ENCODE measurements at places on chromosomes 2 and 18.

DNA sequence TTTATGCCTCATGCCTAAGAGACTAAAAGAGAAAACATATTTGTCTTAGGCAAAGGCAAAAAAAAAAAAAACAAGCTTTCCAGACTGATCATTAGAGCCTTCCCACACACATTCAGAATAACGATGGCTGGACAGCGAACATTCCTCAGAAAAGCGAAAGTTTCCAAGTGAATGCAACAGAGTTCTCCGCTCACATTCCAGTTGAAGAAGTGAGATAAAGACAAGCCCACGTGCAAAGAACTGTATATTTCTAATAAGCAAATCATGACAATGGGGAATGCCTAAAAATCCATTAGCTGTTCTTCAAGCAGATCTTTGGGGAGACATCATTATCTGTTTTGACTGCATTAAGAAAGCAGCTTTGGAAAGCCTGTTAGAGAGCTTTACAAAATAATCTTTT, 347.9 kb downstream of the METTL4 start:
- no peak for DNase-seq

DNA sequence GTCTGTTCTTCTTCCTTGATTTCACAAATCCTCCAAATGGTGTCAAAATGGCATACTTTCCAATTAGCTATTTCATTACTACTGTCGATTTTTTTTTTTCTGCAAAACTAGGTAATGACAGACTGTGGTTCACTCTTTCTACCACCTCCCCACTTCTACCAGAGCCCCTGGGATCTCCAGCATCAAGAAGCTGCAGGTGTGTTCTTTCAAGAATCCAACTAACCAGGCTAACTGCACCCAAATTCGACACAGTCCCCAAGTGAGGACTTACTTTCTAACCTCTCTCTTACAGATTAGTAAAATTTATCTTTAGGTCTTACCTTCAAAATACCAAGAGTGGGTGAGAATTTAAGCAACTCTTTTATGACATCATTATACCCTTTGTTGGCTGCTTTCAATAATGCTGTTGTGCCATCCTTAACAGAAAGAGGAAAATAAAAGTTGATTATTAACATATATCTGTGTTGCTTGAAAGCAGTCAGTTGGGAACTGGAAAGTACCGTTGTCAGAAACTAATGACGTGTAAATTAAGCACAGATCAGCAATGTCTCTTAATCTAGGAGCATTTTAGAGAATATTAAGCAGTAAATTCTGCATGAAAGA, 31.2 kb upstream of the NPC1 start:
- no peak for DNase-seq

- DNase-seq: no peak
Observed at GRCh38 chr18:76894566-76895346, 72.4 kb downstream of the ZNF236 start.

DNA sequence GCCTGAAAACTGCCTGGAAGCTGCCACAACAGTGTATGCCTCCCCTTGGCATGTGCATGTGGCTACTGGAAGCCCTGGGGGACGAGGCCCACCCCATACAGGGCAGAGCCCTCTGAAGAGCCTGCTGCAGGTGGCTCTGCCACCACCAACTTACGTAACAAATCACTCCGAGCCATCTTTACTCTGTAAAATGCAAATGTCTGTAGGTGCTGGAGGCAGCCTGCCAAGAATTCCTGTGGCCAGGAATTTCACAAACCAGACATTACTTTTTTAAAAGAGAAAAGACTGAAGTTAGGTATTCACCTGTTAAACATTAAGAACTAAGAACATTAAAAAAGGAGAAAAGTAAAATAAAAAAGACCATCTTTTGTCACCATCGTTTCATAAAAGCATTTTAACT, 106.3 kb downstream of the GPR39 start:
- no peak for DNase-seq

GRCh38 chr2:205868053-205868452, 185.8 kb downstream of the NRP2 start:
- DNase-seq: no peak

- no peak for DNase-seq
Observed at GRCh38 chr2:203338322-203338721, 10.1 kb downstream of the ABI2 start.

GRCh38 chr2:176508984-176509740, 239.9 kb downstream of the MTX2 start:
- no peak for DNase-seq

DNA sequence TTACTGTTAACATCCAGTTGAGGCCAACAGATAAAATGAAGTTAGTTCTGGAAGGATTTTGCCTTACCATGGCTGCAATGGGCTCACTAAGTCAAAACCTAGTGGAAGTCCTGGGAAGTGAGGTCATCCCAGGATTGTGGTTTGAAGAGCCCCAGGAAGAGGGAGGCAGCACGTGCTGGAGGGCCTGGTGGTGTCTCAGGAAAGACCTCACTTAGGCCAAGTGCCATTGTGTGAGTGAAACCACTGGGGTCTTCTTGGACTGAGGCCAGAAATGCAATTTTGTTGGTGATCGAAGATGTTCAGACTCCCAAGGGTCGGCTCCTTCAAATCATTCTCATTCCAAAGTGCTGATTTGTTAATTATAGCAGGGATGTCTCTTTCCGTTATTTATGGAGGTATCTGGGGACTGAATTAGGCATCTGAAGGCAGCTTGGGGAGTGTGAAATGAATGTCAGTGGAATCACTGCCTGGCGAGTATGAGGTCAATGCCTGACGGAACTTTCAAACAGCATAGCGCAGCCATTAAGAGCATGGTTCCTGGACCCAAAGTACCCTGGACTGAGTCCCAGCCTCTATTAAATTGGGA, 60.0 kb downstream of the IL1R2 start:
- no peak for DNase-seq

GRCh38 chr2:103361712-103362111, 599.9 kb downstream of the TMEM182 start:
- DNase-seq: no peak

- no peak for DNase-seq
Observed at GRCh38 chr18:22307528-22307927, 110.2 kb downstream of the CTAGE1 start.

GRCh38 chr2:18623782-18624181, 34.4 kb upstream of the NT5C1B start:
- no peak for DNase-seq
